IgD-negative memory B cell (primary cell): ENCODE measurements at places on chromosomes 6 and 20. TPM values are rescaled to one million over a fixed set of nuclear protein-coding genes. Genes with fewer than 3 reads are reported as not detected.

Gene TOX2
- 0.73 TPM for polyA plus RNA-seq

Gene HSPA1A
- 49.5 TPM for polyA plus RNA-seq

Gene BMP7
- polyA plus RNA-seq = not detected

Gene RRAGD
- 1.0 TPM for polyA plus RNA-seq

Gene CRISP3
- polyA plus RNA-seq = not detected

Gene TENT5A
- polyA plus RNA-seq = 4.2 TPM

Gene CCR6
- 79.3 TPM for polyA plus RNA-seq

Gene AK9
- polyA plus RNA-seq = 8.2 TPM

Gene ADGRF4
- not detected for polyA plus RNA-seq

Gene HLA-DQA1
- polyA plus RNA-seq = 377 TPM

Gene ME1
- polyA plus RNA-seq = not detected

Gene STX11
- polyA plus RNA-seq = 11.5 TPM

Gene DUSP15
- not detected for polyA plus RNA-seq

Gene TPBG
- polyA plus RNA-seq = not detected

Gene VSX1
- polyA plus RNA-seq = not detected

Gene RAET1L
- polyA plus RNA-seq = not detected

Gene EYA4
- not detected for polyA plus RNA-seq

Gene RAB23
- polyA plus RNA-seq = 0.74 TPM

Gene EPPIN
- polyA plus RNA-seq = not detected

Gene RNASET2
- 708 TPM for polyA plus RNA-seq

Gene CLIC5
- polyA plus RNA-seq = 1.9 TPM

Gene REM1
- not detected for polyA plus RNA-seq

Gene SLC52A3
- polyA plus RNA-seq = not detected

Gene METTL24
- not detected for polyA plus RNA-seq

Gene C4B
- polyA plus RNA-seq = not detected

Gene TSPYL4
- 9.8 TPM for polyA plus RNA-seq

Gene RAB32
- 0.68 TPM for polyA plus RNA-seq

Gene LY6G5C
- polyA plus RNA-seq = 3.2 TPM

Gene CDSN
- polyA plus RNA-seq = not detected

Gene TBX18
- not detected for polyA plus RNA-seq

Gene OPN5
- polyA plus RNA-seq = not detected

Gene IDH3B
- polyA plus RNA-seq = 108 TPM

Gene SLC17A2
- not detected for polyA plus RNA-seq

Gene DDO
- not detected for polyA plus RNA-seq

Gene SLC24A3
- not detected for polyA plus RNA-seq

Gene CHRNA4
- polyA plus RNA-seq = not detected

Gene TSBP1
- 0.13 TPM for polyA plus RNA-seq

Gene RAD21L1
- not detected for polyA plus RNA-seq

Gene LCA5
- polyA plus RNA-seq = 0.30 TPM

Gene DYNLT2
- polyA plus RNA-seq = 1.0 TPM

Gene TMEM200A
- 0.33 TPM for polyA plus RNA-seq

Gene RIMS1
- polyA plus RNA-seq = not detected

Gene PRRT1
- not detected for polyA plus RNA-seq

Gene KHDRBS2
- 4.4 TPM for polyA plus RNA-seq

Gene CALHM4
- polyA plus RNA-seq = not detected

Gene IBTK
- 13.1 TPM for polyA plus RNA-seq

Gene DLK2
- not detected for polyA plus RNA-seq

Gene RIMS4
- polyA plus RNA-seq = not detected

Gene KDM1B
- polyA plus RNA-seq = 2.3 TPM

Gene CCN6
- not detected for polyA plus RNA-seq

Gene RUNX2
- 2.9 TPM for polyA plus RNA-seq
